Activated T-helper 1 cell treated with anti-CD3 and anti-CD28 coated beads, Interleukin-2, amount 50 U/mL, for 16 hours (primary cell): ENCODE measurements at places on chromosomes 7 and 10.

DNA sequence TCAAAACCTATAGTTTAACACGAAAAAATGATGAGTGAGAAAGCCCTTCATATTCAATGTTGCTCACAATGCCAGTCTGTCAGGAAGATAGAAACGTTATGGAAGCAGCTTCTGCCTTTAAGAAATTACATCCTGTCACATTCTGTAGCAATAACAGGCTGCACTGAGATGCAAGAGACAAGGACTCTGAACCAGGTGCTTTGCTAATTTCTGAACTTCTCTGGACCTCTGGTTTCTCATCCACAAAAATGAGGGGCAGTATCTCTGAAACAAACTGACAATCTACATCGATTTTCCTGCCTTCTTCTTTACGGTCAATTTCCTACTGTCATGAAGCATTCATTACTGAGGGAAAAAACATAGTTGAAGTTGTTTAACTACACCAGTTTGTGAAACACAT is 234.0 kb downstream of the SNX13 start:
- no peak for DNase-seq

DNA sequence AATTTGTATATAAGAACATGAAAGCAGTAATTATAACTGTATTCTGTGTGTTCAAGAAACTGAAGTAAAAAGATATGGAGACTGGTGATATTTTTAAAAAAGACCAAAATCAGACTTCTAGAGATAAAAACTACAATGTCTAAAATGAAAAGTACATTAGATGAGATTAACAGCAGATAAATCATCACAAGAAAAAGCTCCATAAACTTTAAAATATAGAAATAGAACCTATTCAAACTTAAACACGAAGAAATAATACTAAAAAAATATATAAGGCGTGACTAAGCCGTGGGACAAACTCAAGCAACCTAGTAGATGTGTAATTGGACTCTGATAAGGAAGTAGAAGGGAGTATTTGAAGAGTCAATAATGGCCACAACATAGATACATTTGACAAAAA is 189.1 kb upstream of the ZMIZ1 start:
- DNase-seq, result no peak

DNA sequence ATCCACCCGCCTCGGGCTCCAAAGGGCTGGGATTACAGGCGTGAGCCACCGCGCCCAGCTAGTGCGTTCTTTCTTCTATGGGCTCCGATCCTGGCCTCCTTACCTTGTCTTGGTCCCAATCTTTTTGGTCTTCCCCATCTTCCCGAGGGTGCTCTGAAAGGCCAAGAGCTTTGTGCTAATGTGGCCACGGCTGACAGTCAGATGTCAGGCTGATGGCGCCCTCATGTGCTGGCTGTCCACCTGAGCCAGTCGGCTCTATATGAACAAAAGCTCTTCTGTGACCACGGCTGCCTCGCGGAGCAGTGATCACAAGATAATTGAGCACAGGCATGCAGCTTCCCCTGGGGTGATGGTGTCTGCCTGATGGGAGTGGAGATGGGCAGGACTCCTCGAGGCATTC is 11.0 kb upstream of the AHCYL2 start:
- no peak for DNase-seq

DNA sequence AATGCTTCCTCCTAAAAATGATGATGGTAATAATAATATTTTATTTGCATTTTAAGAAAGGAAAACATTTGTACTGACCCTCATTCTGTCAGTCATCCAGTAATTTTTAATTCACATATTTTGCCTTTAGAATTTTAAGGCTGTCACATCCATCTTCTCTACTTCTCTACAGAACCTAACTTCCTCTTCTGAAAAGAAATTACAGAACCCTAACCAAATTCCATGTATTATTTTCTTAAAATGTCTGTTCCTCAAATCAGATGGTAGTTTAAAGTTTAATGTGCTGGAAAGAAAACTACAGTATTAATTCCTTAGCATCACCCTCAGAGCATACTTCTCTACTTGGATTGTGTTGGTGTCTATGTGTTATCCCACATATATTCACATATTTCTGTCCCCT is 9.0 kb downstream of the PIK3CG start:
- no peak for DNase-seq

- DNase-seq, result no peak
Measured at GRCh38 chr7:44823255-44823781, 24.6 kb downstream of the H2AZ2 start.

DNA sequence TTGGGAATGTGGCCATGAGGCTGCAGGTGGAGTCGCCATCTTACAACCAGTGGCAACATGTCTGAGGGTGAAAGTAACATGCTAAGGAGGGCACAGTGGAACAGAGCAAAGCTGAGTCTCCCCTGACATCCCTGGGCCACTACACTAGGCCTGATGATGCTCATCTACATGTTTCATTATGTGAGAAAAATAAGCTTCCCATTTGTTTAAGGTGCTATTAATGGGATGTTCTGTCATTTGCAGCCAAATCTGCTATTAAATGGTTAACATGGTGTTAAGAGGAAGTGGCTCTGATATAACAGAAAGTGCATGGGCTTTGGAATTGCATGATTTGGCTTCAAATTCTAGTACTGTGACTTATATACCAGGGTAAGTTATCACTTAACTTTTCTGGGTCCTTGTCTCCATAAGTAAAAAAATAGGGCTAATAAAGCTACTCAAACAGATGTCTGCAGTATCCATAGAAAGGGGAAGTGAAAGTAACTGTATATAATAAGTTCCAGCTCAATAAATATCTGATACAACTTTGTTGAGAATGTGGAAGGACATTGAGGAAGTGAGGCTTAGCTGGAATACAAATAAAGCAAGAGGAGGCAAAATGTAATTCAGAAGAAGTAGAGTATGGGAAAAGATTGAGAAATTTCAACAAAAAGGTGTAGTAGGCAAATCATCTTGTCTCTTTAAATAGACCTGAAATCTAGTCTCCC is 158.9 kb downstream of the RTKN2 start:
- DNase-seq, result no peak
